ENCODE measurements at places on chromosomes 6 and 20. TPM values are rescaled to one million over a fixed set of nuclear protein-coding genes. Genes with fewer than 3 reads are reported as not detected.

ETV7 gene
- total RNA-seq, result 0.27 TPM

GRM1 gene
- under 0.01 TPM for total RNA-seq

DEFB132 gene
- total RNA-seq, result not detected

PCIF1 gene
- total RNA-seq, result 6.5 TPM

SCRT2 gene
- not detected for total RNA-seq

MUCL3 gene
- total RNA-seq, result not detected

PLA2G7 gene
- total RNA-seq, result not detected

SLPI gene
- total RNA-seq, result 0.19 TPM

KIF25 gene
- not detected for total RNA-seq

PBOV1 gene
- total RNA-seq, result not detected

CGAS gene
- total RNA-seq, result 5.7 TPM

TASP1 gene
- total RNA-seq, result 8.5 TPM

RAET1E gene
- 0.09 TPM for total RNA-seq

FOXP4 gene
- total RNA-seq, result 2.7 TPM

Measured in endothelial cell of coronary artery (primary cell).